ENCODE measurements at places on chromosomes 3 and 15.

GRCh38 chr15:61794276-61794675, 266.0 kb downstream of the VPS13C start:
- no peak for DNase-seq

GRCh38 chr3:46950650-46951241, 25.8 kb downstream of the CCDC12 start:
- DNase-seq = no peak

- DNase-seq = no peak
These were observed 96.8 kb downstream of the OCA2 start for GRCh38 chr15:28002136-28002861.

DNA sequence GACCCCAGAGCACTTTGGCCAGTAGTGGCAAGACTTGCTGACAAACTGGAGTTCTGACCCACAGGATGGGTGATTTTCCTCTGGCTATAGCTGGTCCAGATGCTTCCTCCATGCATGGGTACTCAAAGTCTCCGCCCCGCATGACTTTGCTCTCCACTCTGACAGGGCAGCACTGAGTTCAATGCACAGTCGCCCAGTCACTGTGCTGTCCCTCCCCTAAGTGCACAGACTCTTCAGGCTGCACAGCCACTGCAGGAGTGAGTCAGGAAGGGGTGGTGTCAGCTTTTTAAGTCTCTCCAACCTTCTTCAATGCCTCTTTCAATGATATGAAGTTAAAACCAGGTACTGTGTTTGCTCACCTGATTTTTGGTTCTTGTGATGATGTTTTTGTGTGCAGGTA, 17.8 kb downstream of the TEX9 start:
- DNase-seq = no peak

DNA sequence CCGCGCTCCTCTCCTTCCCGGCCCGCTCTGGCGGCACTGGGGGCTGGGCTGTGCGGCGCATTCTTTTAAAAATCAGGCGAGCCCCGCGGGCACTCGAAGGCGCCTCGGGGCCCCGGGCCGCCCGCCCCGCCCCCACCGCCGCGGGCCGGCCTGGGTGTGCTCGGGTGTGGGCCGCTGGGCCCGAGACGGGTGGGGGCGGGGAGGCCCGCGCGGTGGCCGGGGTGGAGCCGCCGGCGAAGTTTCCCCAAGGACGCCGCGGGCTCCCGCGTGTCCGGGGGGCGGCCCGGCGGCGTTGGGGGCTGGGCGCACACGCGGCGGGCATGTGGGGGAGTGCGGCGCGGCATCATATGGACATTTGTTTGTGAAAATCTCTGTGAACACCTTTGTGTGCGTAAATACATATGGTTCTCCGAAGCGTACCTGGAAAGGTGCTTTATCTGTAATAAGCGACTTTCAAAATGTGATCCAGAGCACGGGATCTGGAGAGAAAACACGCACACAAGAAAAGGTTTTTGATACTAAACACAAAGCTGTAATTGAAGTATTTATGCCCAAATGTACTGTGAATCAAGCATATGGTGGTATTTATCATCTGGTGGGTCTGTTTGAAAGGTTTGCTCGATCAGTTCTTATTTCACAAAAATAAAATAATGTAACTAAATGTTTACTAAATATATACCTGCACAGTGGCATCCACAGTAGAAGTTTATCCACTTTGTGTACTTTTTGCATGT, 612 bp upstream of the TBL1XR1 start:
- peak; percentile 39 for DNase-seq

DNA sequence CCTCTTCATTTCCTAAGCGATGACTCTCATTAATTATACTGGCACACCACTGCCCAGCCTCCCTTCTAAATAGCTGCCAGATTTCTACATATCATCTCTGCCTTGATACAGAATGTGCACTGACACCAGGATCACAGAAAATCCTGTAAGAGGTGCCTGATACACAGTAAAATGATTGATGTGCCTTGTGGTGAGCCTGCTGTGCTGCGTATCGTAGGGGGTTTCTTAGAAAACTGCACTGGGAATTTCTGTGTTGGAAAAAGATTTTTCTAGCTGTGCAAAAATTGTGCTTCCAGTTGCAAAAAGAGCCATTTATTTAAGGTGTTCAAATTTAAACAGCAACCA, 3.0 kb upstream of the PLCH1 start:
- no peak for DNase-seq

Data from amniotic epithelial cell (primary cell).